Naive thymus-derived CD4-positive, alpha-beta T cell (primary cell): ENCODE measurements at places on chromosomes 7 and 10. TPM values are rescaled to one million over a fixed set of nuclear protein-coding genes. Genes with fewer than 3 reads are reported as not detected.
A peak's percentile ranks its signal among the peaks of the same experiment; 100 is the strongest.

- DNase-seq = no peak
Observed at GRCh38 chr7:33854801-33855350, 50.5 kb upstream of the BMPER start.

The FBXW4 gene
- polyA plus RNA-seq = 15.9 TPM

The C10orf95 gene
- 0.41 TPM for polyA plus RNA-seq

- no peak for DNase-seq
Observed at GRCh38 chr7:28986765-28987110, 28.6 kb upstream of the TRIL start.

GRCh38 chr10:125226005-125226404 is 65.6 kb upstream of the CTBP2 start:
- no peak for DNase-seq

DNA sequence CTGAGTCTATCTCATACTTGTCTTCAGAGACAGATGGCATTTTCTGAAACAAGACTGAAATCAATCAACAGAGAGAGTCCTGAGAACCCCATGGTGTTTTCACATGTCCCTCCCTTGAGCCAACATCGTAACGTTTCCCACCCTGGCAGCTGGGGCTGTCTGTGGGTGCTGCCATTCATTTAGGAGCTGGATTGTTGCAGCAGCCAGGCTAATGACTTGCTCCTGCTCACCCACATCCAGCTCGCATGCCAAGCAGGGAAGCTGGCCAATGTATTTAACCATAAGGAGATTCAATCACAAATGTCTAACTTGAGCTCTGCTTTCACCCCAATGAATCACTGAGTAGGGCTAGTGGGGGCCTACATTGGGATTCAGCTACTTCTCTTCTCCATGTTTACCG is 146.1 kb downstream of the ADRA2A start:
- no peak for DNase-seq

DNA sequence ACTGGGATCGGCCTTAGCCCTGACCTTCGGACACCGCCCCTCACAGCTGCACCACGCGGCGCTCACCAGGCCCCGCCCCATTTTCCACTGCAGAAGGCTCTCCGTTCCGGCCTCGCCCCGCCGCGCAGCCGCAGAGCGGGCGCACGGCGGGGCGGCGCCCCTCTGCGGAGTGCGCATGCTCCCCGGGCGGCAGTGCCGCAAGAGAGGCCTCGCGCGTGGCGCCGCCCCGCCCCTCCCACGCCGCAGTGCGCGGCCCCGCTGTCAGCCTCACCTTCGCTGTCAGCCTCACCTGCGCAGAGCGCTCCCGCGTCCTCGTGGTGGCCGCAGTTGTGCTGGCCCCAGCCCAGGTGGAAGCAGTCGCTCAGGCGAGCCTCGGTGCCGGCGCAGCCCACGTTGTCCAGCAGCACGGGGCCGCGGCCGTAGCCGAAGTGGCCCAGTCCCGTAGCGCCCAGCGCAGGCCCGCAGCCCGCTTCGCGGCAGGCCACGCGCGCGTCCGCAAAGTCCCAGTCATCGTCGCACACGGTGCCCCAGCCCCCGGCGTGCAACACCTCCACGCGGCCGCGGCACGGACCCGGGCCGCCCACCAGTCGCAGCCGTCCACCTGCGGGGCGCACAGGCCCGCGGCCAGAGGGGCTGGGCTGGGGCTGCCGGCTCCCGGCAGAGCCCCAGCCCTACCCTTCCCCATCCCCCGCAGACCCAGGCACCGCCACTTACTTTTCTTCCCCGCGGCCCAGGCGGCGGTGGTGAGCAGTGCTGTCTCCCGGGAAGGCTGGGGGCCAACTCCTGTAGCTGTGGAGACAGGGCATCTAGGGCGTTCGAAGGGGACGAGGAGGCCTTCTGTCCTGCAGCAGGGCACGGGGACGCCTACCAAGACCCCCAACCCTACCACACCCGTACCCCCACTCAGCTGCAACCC is 16.1 kb downstream of the SSC4D start:
- DNase-seq = peak; percentile 91

The LRRC4 gene
- 0.14 TPM for polyA plus RNA-seq
